ENCODE measurements at places on chromosomes 2 and 18. TPM values are rescaled to one million over a fixed set of nuclear protein-coding genes. Genes with fewer than 3 reads are reported as not detected.

Gene GPBAR1
- 1.5 TPM for total RNA-seq

Gene CLEC4F
- not detected for total RNA-seq

DNA sequence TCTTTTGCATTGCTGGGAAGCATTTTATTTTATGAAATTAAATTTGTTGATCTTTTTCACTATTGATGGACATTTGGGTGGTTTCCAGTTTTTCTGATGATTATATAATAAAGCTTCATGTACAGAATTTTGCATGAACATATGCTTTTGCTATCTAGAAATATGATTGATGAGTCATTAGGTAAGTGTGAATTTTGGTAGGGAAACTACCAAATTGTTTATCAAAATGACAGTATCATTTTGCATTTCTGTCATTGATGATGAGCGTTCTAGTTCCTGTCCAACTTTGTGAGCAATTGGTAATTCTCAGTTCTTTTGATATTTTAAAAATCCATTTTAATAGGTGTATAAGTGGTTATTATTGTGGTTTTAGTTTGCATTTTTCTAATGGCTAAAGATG is 67.7 kb downstream of the TAF4B start:
- DNase-seq: no peak

Gene DES
- total RNA-seq: 15,954 TPM

DNA sequence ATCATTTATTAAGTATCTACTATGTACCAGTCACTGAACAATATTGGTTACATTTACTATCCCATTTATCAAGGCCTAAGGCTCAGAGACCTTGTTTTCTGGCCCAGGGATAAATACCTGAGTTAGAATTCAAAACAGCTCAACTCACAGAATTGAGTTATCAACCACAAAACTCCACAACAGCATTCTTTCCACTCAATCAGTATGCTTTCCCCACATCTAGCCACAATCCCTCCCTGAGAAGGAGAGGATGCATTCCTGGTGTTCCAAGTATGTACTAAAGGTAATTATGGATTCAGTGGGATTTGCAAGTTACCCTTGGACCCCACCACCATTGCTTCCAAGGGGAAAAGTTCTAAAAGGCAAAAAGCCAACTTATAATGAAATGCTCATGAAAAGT is 104.2 kb upstream of the PID1 start:
- no peak for DNase-seq

Gene TEX261
- 50.7 TPM for total RNA-seq

Gene SCTR
- total RNA-seq: 1.2 TPM

All from left ventricle myocardium inferior (tissue), 1 donor.